ENCODE measurements at places on chromosomes 7 and 10.

- no peak for DNase-seq
Observed at GRCh38 chr10:80538481-80539185, 931 bp downstream of the SH2D4B start.

DNA sequence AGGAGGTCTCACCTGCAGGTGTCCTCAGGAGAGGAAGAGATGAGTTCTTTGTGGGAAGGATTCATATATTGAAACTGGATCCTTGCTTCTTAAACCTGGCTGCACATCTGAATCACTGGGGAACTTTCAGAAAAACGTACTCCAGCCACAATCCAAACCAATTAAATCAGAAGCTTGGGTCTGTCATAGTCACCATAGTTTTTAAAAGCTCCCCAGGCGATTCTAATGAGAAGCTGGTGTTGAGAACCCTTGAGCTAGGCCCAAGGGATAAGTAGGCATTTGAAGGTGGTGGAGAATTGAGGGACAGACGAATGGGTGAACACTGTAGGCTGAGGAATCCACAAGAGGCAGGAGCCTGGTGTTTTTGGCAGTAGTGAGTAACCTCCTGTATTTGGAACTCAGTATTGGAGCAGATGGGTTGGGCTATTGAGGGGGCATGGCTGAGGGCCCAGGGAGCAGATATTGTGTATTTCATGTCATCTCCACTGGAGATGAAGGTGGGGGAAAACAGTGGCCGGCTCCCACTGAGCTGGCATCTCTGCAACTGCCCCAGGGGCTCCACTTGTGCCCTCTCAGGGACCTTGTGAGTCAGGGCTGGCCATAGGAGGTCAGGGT, 14.5 kb downstream of the ADCYAP1R1 start:
- no peak for DNase-seq

DNA sequence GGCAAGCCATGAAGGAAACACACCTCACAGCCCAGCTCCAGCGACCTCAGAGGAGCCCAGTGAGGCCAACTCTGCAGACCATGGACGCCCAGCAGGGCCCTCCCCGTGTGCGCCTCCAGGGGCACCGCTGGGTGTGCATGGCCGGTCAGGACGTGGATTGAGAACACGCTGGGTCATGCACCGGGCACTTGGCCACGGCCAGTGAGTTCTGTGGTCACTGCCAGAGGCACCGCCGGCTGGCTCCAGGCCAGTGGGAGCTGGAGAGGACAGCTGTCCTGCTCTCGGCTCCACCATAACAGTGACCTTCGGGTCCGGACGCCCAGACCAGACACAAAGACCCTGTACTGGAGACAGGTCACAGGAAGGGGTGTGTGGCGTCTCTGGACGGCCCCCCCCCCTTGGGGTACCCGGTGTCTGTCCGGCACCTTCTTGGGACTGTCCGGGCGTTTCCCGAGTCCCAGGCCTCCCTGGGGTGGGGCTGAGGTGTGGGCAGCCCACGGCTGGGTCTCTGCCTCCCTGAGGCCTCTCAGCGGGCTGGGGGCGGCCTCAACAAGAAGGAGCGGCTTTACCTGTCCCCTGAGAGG, 50.4 kb upstream of the NKX6-2 start:
- no peak for DNase-seq

GRCh38 chr7:77765906-77766800, 32.1 kb downstream of the TMEM60 start:
- DNase-seq: no peak

GRCh38 chr10:78532480-78533042, 498.9 kb downstream of the RPS24 start:
- no peak for DNase-seq

- no peak for DNase-seq
Observed at GRCh38 chr7:106720641-106721040, 59.7 kb upstream of the CCDC71L start.

DNA sequence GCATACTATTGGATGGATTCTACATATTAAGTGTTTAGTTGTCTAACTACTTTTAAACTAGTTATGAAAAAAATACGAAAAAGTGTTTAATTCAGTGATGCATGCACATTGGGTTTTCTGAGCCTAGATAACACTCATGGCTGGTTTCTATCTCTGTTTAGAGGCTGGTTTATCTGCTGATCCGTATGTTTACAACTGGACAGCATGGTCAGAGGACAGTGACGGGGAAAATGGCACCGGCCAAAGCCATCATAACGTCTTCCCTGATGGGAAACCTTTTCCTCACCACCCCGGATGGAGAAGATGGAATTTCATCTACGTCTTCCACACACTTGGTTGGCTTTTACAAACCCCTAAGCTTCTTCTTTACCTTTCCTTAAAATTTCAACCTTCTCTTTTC, 10.2 kb downstream of the GPNMB start:
- DNase-seq: no peak

GRCh38 chr10:19816411-19817230, at the start of gene PLXDC2:
Gene PLXDC2, plus strand, starts transcription at chr10:19816432.
- no peak for DNase-seq

- DNase-seq: no peak
Observed at GRCh38 chr10:91517394-91517793, 107.2 kb downstream of the HECTD2 start.

GRCh38 chr10:42885491-42886270, 103.1 kb downstream of the BMS1 start:
- DNase-seq: no peak

DNA sequence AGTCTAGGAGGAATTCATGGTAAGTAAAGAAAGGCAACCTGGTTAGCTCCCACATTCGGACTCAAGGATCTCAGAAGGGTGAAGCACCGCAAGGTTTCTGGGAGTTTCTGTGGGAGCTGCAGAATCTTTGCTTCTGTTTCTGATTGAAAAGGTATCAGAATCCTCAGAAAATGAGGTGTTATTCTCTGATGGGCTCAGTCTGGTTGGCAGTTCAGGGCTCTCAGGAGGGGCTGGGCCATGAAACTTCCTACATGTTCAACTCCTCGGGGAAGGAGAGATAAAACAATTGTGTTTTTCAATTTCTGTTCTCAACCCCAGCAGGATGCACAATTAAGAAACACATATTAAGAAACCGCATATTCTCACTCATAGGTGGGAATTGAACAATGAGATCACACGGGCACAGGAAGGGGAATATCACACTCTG, 9.1 kb downstream of the OR2A7 start:
- DNase-seq: no peak

DNA sequence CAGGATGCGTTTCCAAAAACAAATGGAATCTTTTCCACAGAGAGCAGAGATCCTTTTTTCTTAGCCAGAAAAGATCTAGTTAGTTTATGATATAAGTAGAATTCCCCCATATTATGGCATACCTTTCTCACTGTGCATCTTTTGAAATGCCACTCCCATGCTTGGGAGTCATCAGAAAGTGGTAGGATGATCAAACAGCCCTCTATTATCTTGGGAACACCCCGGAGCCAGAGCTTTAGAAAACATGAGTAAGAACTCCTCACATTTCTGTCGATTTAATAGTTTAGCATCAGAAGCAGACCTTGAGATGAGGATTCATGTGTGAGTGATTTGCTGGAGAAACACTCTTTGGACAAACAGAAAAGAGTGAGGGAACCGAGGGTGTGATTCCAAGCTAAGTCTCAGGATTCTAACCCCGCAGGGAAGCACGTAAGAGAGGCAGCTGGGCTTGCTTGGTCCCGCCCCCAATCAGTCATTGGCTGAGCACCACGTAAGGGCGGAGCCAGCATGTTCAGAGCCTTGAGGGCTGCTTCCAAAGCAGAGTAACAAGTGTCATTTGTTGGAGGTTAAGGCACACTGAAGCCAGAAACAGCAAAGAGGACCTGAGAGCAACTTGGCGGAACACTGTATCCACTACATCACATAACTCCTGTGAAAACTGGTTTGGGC, 43.7 kb upstream of the NXPH1 start:
- DNase-seq: peak; percentile 13

DNA sequence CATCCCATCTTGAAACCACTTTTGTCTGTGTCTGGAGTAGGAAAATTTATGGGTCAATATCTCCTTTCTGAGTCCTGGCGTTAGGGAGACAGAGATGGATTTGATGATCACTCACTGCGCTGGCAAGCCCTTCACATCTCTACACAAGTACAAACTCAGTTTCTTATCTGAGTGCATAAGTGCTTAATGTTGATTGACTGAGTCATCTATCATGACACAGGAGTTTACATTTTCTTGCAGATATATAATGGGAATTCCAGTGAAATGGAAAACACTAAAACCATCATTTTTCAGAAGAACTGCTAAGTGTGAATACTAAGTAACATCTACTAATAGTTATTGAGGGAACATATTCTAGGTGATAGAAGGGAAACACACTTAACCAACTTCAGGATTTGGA, 763.9 kb upstream of the COBL start:
- DNase-seq: no peak

GRCh38 chr10:113243311-113243710, 293.3 kb downstream of the TCF7L2 start:
- no peak for DNase-seq

DNA sequence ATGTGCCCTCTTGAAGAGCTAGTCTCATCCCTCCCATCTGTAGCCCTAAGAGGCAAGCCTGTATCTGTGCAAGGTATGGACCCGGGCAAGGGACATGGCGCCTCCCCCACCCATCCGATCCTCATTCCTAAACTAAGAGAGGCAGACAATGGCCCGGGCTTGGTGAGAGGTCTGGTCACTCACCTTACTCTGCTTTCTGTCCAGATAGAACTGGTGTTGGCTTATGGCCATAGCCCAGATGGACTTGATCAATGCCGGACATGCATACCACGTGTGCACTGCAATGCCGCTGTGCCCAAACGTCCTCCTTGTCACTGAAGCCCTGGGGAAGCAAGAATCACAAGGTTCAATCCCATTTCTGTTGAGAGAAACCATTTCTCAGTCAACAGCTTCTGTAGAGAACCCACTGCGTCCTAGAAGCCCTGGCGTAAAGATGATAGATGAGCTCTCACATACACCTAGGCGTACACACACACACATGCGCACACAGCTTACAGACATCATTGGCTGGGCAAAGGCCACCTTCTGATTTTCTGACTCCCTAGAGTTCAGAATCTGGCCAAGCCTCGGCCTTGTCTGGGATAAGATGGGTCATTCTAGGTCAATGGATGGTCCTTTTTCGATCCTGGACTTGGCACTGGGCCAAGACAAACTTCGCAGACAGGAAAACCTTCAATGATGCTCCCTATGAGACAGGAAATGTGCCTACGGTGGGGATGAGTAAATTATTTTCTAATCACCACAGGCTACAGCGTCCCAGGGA, 114.6 kb downstream of the PRPF18 start:
- DNase-seq: no peak

DNA sequence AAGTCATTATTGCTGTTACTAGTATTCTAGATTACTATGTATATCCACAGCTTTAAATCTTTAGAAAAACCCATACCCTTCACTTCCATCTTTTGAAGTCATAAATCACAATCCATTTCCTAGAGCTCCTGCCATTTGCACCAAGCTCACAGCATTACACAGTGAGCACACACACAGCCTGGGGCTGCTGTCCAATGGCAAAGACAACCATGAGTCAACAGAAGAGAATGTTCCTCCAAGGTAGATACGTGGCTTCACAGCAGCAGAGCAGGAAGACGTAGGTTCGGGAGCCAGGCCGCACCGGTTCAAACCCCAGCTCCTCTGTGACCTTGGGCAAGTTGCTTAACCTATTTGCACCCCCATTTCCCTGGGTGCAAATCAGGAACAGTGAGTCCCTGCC, 234.6 kb downstream of the DIP2C start:
- no peak for DNase-seq

GRCh38 chr7:27901028-27901760, 161.2 kb downstream of the TAX1BP1 start:
- DNase-seq: no peak
